T-helper 17 cell (primary cell): ENCODE measurements at places on chromosomes 4 and X. TPM values are rescaled to one million over a fixed set of nuclear protein-coding genes. Genes with fewer than 3 reads are reported as not detected.

- DNase-seq = no peak
Observed at GRCh38 chrX:3420316-3420715, 73.9 kb upstream of the MXRA5 start.

GRCh38 chr4:183758758-183759447 is 99.8 kb downstream of the TRAPPC11 start:
- no peak for DNase-seq

DNA sequence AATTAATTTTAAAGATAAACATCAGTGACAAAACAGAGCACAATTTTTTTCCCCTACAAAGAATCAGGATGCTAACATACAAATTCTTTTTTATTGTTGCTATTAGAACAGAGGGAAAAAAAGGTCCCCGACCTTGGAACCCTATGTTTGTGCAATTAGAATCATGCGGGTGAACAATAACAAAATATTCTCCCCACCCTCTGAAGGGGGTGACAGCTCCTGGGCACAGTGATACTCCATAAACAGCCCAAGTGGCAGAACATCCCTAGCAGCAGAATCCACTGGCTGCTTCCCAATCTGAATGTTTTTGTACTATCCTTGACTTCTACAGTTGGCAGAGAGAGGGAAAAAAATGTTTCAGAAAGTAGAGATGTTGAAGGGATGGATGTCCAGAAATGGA is 87.7 kb upstream of the TLL1 start:
- no peak for DNase-seq

GRCh38 chrX:57929373-57929772 is 19.1 kb upstream of the ZXDA start:
- DNase-seq = no peak

DNA sequence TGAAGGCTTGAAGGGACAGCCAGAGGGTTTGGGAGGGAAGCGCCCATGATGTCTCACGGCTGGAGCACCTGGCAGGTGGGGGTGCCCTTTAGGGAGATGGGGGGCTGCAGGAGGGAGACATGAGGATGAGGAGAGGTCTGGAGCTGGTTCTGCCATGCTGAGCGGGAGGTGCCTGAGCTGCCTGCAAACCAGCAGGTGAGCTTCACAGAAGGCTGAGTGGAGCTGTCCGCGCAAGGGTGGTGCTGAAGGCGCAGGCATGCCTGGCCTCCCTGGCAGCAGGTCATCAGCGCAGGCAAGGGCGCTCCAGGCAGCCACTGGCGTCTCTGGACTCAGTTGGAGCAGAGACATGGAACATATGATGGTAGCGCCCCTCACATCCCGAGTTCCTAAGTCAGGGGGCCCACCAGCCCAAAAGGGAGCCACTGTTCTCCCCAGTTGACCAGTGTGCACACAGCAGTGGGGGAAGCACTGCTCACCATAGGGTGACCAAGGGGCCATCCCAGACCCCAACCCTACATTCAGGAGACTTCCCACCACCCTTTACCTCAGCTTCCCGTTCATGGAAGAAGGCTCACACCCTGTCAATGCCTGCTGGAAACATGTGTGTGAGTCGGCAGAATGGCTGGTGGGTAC is 25.8 kb downstream of the ADRA2C start:
- no peak for DNase-seq

DNA sequence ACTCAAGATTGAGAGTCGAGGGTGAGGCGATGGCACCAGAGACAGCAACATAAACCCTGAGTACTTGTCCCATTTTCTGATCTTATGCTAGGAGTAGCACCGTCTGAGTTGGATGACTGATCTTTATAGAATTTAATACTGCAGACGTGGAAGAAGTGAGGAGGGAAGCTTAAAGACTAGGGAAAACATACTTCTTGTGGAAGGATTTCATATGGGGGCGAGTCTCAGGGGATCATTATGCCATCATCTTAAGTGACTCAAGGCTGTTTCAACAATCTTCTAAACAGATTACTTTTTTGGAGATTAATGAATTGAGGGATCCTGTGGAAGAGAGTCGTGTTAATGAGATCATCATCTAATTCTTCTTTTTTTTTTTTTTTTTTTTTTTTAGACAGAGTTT is 17.2 kb upstream of the FAT1 start:
- DNase-seq = no peak

DNA sequence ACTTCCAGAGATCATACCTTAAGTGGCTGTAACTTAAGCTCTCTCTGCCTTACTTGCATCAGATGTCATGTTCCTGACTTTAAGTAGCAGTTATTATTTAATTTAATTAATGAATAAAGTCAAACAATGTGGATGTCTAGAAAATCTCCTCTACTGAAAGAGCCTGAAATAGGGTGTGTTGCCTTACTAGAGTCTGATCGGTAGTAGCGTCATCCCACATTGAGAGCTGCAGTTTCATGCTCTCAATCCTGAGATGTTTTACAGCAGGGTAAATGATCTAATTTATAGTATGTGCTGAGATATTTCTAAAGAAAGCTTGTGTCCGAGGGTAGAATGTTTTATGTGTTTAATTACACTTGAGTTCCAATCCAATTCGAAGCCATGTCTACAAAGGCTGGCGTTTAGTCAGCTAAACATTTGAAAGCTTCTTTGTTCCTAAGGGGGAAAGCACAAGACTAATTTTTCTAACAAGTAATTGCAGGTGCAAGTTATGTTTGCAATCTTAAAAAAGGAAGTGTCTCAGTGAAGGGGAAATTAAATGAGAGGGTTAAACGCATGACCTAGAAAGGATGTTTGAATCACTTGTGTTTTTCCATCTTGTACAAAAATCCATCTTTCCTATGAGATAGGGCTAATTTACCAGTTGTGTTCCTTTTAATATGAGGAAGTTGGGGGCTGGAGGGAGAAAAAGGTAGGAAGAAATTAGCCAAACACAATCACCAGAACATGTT is 391.0 kb upstream of the MAGEB2 start:
- DNase-seq = no peak

DNA sequence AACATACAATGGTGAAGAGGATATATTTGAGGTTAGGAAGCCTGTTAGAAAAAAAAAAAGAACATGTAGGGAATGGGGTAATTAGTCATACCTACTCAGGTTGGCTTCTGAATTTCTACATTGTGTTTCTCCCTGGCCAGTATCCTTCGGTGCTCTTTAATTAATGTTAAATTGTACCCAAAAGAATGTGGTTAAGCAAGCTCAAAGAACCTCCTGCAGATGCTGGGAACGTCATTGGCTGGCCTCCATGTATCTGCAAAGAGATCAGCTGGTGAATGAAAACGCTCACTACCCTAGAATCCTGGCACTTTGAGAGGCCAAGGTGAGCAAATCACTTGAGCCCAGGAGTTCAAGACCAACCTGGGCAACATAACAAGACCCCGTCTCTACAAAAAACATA is 942.3 kb upstream of the PRKX start:
- no peak for DNase-seq

DNA sequence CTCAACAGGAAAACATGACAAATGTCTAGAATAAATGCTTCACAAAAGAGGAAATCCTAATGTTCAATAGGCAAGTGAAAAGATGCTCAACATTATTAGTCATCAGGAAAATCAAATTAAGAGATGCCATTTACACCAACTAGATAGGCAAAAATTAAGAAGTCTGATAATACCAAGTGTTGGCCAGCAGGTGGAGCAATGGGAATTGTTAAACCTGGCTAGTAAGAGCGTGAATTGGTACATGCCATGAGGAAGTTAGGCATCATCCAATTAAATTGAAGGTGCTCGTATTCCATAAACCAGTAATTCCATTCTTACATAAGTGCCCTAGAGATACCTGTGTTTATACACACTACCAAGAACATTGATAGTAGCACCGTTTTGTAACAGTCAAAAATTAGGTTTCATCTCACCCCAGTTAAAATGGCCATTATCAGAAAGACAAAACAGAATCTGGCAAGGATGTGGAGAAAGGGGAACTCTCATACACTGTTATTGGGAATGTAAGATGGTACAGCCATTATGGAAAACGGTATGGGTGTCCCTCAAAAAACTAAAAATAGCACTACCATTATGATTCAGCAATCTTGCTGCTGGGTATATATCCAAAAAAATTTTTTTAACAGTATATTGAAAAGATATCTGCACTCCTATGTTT is 14.0 kb upstream of the ZCCHC18 start:
- peak; percentile 31 for DNase-seq

GRCh38 chr4:7638984-7639789 is 204.5 kb upstream of the PSAPL1 start:
- no peak for DNase-seq

DNA sequence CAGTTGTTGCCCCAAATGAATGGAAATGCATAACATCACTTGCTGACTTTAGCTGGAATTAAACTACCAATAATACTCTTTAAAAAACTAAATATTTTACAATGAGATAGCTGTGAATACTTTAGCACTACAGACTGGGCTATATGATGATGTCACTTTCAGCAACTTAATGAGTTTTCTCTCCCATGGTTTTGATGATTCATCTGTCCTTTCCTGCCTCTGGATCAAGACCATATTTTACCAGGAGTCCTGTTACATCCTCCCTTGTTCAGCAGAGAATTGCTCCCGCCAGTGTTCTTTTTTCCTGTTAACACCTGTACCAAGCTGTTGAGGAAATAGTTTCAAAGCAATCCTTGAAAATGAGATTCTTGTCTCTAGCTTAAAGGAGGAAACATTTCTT is 543.0 kb downstream of the SPRY1 start:
- no peak for DNase-seq

DNA sequence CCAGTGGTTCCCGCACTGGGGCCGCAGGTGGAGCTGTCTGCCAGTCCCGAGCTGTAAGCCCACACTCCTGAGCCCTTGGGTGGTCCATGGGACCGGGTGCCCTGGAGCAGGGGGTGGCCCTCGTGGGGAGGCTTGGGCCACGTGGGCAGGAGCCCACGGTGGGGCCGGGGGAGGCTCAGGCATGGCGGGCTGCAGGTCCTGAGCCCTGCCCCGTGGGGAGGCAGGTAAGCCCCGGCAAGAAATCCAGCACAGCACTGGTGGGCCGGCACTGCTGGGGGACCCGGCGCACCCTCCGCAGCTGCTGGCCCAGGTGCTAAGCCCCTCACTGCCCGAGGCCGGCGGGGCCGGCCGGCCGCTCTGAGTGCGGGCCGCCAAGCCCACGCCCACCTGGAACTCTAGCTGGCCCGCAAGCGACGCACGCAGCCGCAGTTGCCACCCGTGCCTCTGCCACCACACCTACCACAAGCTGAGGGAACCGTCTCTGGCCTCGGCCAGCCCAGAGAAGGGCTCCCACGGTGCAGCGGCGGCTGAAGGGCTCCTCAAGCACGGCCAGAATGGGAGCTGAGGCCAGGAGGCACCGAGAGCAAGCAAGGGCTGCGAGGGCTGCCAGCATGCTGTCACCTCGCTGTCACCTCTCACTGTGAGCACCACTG is 2.0 kb upstream of the METAP1 start:
- no peak for DNase-seq

GRCh38 chr4:53987761-53988171 is 76.6 kb downstream of the CHIC2 start:
- DNase-seq = no peak

- no peak for DNase-seq
Observed at GRCh38 chr4:23889814-23890341, at the start of gene PPARGC1A. Gene PPARGC1A, minus strand, starts transcription at chr4:23890047. Its CDS starts 90 bp downstream, at chr4:23889957.

DNA sequence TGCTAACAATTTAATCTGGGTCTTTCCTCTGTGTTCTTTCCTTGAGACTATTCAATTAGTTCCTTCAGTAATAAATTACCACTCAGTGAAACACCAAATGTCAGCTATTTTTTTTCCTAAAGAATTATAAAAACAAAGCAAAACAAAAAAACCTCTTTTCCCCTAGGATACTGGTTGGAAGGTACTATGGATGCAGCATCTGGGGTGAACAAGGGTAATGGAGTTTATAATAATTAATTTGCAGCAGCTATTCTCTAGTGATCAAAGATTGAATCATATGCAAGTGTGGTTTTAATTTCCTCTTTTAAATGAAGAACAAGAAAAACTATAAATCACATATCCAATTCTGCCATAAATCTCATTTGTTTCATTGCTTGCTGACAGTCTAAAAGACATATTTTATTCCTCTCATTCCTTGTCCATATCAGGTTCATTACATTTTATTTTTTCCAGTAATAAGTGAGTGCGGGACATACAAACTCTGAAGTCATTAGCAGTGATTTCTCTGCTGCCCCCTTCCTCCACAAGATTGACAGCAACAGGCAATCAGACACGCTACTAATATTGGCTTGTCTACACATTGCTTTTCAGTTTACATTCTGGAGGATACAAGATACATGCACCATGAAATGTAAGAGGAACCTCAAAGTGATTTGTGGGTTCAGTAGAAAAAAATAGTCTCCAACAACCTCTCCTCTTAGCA is 1093.4 kb upstream of the SLIT2 start:
- no peak for DNase-seq

GRCh38 chrX:153723351-153724251 is 586 bp downstream of the BCAP31 start:
- DNase-seq = peak; percentile 29

GRCh38 chr4:84126061-84126787 is 372.9 kb downstream of the NKX6-1 start:
- no peak for DNase-seq

DNA sequence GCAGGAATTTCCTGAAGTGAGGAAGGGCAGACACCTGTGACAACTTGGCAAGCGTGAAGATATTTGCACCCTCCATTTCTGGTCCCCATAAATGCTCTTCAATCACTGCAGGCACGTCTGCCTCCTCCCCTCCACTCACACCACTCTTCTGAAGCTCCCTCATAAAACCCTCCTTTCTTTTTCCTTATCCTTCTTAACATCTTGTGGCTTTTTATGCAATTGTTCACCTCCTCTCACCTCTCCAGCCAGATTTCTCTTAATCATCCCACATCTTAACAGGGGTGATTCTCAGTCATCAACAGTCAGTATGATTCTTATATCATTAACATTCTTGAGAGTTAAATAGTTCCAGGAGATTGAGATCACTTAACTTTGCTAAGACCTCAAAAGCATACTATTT is 277.4 kb downstream of the SPRY1 start:
- DNase-seq = no peak

- DNase-seq = no peak
Observed at GRCh38 chr4:175273995-175274753, 356.0 kb downstream of the ADAM29 start.

Gene ADAM29
- total RNA-seq = not detected

Gene KDR
- not detected for total RNA-seq

Gene IGFBP7
- total RNA-seq = 0.22 TPM

Gene SPANXC
- not detected for total RNA-seq

Gene CCDC110
- 0.10 TPM for total RNA-seq

Gene BMP3
- total RNA-seq = not detected

Gene WNK3
- total RNA-seq = 0.21 TPM

Gene DIPK2B
- total RNA-seq = not detected

Gene FRG2
- total RNA-seq = not detected
